ENCODE measurements at places on chromosomes 5 and 9. TPM values are rescaled to one million over a fixed set of nuclear protein-coding genes. Genes with fewer than 3 reads are reported as not detected.

DNA sequence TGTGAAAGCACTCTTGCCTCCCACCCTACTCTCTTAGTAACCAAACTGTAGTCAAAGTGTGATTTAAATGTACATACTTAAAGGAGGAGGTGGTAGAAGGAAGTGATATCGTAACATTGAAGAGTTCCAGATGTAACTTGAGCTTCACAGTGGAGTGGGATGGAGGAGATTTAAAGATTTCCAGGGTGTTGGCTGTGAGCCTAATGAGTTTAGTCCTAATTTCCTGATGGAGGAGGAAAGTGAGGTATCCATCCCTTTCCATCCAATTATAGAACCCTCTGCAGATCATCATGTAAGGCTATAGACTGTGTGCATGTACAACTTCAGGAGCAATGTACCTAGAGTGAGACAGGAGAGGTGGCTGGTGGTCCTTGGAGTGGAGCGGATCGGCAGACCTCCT lies 1163.9 kb upstream of the SEMA6A start:
- no peak for DNase-seq

- DNase-seq, result no peak
Measured at GRCh38 chr5:122757285-122757684, 17.6 kb upstream of the SNX2 start.

GRCh38 chr5:53089481-53089991 lies 20.0 kb downstream of the MOCS2 start:
- no peak for DNase-seq

GRCh38 chr9:136438548-136439480 lies 831 bp downstream of the INPP5E start:
- no peak for DNase-seq

DNA sequence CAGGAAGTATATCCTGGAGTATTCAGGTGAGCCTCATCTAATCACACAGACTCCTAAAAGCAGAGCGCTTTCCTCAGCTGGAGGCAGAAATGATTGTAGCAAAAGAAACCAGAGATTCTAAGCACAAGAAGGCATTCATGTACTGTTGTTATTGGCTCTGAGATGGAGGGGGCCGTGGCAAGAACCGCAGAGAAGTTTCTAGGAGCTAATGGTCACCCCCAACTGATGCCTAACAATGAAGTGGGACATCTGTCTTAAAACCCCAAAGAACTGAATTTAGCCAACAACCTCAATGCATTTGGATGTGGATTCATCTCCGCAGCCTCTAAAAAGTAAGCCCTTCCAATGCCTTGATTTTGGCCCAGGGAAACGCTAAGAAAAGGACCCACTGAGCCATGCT lies 76.3 kb downstream of the ADAMTSL1 start:
- no peak for DNase-seq

DNA sequence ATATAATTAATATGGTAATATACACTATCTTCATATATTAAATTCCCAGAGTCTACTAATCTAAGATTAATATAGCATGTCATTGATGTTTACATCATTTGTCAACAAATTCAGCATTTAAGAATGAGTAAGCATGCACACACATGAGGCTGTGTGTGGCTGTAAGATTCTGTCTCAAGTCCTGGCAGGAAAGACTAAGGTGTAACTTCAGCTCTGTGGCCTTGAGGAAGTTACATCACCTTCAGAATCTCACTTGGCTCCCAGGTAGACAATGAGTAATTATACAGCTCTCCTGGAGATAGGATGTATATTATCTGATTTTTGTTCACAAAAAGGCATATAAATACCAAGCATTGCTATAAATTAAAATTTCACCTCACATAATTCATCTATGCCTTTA lies 119.4 kb upstream of the IQGAP2 start:
- no peak for DNase-seq

- no peak for DNase-seq
Measured at GRCh38 chr9:83280790-83281189, 217.8 kb upstream of the RASEF start.

- no peak for DNase-seq
Measured at GRCh38 chr9:137021979-137022661, 5.9 kb downstream of the ABCA2 start.

GRCh38 chr9:70324963-70325362 lies 66.2 kb downstream of the SMC5 start:
- DNase-seq, result no peak

- DNase-seq, result no peak
Measured at GRCh38 chr9:116641292-116642059, 45.6 kb upstream of the TRIM32 start.

DNA sequence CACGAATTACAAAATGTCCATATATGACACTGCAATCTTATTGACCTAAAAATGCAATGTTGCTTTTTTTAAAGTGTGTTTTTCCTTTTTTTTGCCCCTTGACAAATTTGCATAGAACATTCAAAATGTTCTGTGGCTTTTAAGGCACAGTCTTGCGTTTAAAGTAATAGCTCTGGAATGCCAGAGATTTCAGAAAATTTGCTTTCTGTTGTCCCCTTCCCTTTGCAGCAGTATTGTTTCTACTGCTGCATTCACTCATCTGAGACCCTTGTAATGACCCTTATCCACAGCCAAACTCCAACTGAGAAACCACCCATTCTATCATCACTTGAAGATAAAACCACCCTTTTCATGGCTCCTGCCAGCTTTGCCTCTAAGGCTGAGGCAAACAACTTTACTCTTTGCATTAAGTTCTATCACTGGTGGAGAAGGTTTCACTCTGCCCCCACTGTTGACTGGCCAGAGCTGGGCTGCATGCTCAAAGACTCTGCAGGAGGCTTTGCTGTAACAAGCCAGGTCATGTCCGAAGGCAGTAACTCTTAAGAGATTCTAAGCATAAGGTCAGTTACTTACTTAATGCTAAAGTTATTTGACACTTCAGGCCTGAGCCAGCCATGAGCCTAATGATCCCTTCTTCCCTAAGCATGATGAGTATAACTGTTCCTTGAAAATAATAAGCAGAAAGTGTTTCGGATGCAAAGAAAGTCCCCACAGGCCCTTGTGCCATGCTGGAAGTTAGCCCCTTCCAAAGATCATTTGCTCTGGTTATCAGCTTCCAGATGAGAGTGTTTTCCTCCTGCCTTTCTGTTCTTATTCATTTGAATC lies 101.9 kb downstream of the CD180 start:
- no peak for DNase-seq

- no peak for DNase-seq
Measured at GRCh38 chr5:90557391-90557790, 1.2 kb upstream of the ADGRV1 start.

DNA sequence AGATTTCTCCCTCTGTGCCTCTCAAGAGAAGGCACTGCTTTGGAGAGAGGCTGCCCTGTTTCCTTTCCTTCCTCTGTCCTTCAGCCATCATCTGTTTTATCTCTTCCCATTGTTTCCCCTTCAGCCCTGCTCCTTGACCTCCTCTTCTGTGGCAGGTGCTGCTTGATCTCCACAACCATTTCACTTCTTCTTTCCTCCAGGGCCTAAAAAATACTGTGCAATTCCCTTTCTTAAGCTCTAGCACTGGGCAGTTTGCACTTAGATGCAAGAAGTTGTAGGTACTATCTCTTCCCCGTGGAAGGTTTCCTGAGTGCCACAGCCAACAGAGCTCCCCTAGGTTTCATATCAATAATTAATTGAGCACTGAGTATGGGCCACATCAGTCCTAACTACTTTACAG lies 8.8 kb upstream of the ADRB2 start:
- DNase-seq, result no peak

DNA sequence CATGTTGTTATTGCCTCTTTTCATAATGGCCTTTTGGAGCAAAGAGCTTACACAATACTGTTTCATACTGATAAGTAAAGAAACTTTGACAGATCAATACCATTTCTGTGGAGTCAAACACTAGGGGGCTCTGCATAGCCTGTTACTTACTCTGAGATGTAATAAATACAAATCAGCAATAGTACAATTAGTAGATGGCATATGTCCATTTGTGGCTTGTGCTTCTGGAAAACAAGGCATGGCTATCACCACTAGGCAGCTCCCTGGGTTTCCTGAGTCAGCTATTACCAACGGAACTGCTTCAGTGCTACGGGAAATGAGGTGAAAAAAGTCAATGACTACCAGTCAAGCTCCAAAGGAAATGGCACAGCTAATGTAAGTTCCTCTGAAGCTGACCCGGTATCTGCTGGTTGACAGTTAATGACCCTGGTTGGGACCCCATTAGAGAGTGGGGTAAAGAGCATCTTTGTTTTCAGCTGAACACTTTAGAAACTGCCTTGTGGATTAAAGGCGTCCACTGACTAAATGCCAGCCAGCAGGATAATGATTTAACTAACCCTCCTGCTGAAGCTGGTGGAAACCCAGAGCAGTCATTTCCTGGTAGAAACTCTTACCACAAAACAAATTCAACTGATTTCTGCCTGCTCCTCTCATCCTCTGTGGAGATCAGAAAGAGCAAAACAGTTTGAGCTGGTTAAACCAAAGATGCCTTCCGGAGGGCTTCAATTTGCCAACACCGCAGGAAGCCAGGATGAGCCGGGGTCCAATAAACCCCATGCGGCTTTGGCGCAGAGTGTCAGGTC lies 69.0 kb upstream of the FAM169A start:
- peak; percentile 71 for DNase-seq

- DNase-seq, result no peak
Measured at GRCh38 chr5:115894342-115894741, 52.6 kb downstream of the AP3S1 start.

THBS4 gene
- total RNA-seq, result not detected

RNF44 gene
- total RNA-seq, result 3.2 TPM

STPG3 gene
- total RNA-seq, result not detected

ORM1 gene
- total RNA-seq, result not detected

All from pulmonary artery endothelial cell (primary cell).